ENCODE measurements at places on chromosomes 3 and 15.

DNA sequence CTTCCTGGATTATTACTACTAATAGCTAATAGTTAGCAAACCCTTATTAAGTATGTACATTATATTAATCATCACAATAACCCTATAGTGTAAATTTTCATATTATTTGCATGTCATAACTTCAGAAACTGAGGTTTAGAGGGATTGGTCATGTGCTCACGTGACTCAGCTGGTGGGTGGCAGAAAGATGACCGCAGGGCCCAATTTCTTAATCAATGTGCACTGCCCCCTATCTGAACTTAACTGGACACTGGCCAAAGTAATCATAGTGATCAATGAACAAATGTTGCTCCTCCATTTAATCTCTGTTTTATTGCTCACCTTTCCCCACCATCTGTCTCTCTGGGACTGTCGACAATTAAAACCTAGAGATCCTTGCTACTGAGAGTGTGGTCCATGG is 52.2 kb downstream of the PLD1 start:
- no peak for DNase-seq

- no peak for DNase-seq
Measured at GRCh38 chr3:74787011-74787410, 172.6 kb upstream of the CNTN3 start.

- no peak for DNase-seq
Measured at GRCh38 chr15:101657968-101658784, 6.0 kb upstream of the TM2D3 start.

- no peak for DNase-seq
Measured at GRCh38 chr3:136678981-136679380, 73.2 kb downstream of the STAG1 start.

DNA sequence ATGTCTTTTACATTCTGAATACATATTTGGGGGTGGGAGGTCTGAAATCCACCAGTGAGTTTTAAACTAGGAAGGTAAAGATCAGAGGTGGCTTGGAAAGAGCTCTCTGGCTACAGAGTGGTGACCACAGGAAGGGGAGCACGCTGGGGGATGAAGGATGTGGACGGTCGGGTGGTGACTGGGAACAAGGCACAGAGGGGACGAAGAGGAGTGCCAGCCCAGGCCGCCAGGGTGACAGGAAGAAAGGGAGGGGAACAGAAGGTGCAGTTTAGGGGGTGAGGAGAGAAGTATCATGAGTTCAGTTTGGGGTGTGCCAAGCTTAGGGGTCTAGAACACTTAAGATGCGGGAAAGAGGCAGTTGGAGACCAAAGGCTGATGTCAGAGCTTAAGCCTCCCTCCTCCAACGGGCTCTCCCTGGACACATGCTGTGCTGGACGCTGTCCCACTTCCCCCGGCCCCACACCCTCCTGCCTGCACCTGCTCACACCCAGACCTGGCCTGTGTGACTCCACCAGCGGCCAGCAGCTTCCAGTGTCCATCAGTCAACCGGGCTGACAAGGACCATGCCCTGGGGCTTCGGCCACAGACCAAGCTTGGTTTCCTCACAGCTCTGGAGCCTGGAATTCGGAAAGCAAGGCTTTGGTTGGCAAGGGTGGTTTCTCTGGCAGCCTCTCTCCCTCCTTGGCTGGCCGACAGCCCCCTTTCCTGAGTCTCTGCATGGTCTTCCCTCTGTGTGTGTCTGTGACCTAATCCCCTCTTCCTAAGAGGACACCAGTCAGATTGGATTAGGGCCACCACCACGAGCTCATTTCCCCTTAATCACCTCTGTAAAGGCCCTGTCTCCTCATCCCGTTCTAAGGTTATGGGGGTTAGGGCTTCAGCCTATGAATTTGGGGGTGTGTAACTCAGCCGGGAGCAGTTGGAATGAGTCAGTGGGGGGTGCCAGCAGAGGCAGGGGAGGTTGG is 120.4 kb upstream of the IQSEC1 start:
- DNase-seq, result no peak

DNA sequence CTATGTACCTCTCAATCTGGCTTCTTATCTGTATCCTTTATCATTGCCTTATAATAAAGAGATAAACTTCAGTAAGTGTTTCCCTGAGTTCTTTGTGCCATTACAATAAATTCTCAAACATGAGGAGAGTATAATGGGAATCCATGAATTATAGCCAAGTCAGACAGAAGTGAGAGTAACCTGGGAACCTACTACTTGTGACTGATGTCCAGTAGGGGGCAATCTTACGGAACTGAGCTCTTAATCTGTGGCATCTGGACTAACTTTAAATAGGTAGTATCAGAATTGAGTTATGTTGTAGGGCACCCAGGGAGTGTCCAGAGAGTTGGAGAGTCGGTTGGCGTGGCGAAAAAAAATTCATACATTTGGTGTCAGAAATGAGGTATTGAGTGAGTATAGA is 542.6 kb downstream of the ZBBX start:
- DNase-seq, result no peak

GRCh38 chr15:43775411-43775965 is 1.3 kb downstream of the ELL3 start:
- no peak for DNase-seq

GRCh38 chr3:191283400-191283799 is 45.8 kb upstream of the CCDC50 start:
- no peak for DNase-seq

DNA sequence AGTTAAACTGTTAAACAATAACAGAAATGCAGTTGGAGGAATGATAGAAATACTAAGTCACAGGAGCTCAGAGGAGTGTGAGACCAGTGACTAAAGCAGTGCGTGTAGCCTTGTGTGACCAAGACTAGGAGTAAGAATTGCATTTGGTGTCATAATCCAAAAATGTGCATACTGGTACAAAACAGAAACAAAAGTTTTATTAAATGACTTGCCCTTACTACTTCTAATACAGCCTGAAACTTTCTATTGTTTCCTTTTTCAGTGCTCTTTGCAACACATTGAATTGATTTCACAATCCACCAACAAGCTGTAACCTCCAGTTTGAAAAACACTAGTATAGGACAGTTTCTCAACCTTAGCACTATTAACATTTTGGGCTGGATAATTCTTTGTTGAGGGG is 17.1 kb downstream of the SNX1 start:
- DNase-seq, result no peak

DNA sequence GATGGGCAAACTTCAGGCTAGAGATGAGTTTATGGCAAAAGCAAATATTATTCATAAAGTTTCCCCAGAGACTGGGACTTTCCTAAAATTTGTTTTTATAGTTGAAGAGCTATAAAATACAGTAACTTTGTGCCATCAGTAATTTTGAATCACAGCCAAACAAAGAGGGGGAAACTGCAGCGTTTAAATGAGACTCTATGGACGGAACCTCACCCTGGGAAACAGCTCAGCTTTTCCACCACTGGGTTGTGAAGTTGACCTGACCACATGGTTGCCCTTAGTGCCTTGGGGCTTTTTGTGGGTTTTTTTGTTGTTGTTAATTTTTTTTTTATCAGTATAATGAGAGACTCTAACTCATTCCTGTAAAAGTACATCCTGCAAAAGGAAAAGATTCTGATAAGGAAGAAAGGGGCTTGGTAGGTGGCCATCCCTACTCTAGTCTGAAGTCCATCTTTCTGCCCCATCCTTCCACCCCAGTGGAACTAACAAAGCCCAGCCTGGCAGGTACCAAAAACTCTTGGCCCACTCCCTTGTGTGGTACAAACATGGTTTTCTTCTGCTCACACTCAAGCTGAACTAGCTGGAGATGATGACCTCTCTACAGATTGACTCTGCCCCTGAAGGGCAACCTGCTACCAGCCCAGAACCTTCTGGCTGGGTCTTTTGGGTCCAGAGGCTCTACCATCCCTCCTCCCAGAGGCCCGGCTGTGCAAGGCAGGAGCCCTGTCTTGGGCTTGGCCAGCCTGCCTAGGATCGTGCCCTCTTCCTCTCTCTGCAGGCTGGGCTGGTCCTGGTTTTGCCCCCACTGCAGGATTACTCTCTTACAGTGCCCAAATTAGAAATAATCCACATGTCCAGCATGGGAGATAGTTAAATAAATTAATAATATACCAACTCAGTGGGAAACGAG is 41.2 kb downstream of the RLBP1 start:
- DNase-seq, result peak; percentile 12

DNA sequence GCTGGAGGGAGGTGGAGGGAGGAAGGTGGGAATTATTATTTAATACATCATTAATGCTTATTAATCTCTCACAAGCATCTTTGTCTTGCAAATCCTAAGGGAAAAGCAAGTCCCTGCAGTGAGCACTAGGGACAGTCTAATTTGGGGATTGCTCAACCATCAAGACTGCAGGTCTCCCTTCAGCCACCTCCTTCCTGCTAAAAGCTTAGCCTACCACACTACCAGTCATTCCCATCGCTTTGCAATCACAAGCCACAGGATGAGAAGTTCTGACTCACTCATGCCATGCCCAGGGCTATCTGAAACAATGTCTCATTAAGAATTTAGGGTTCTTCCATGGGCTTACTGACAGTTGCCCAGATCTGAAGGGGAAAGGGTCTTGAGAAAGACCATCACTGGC is 51.0 kb upstream of the EIF1B start:
- DNase-seq, result peak; percentile 2

- no peak for DNase-seq
Measured at GRCh38 chr15:57504599-57504940, 87.1 kb upstream of the MYZAP start.

DNA sequence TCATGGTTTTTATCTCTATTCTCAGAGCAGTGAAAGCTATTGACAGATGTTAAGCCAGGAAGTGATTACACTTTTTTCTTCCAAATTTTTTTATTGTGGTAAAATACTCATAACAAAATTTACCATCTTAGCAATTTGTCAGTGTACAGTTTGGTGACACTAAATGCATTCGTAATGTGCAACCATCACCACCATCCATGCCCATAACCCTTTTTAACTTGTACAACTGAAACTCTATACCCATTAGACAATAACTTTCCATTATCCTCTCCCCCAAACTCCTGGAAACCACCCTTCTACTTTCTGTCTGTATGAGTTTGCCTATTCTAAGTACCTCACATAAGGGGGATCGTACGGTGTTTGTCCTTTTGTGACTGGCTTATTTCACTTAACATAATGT is 15.1 kb upstream of the POMGNT2 start:
- no peak for DNase-seq

- DNase-seq, result peak; percentile 88
Measured at GRCh38 chr3:54870423-54870822, 57.4 kb downstream of the LRTM1 start.

DNA sequence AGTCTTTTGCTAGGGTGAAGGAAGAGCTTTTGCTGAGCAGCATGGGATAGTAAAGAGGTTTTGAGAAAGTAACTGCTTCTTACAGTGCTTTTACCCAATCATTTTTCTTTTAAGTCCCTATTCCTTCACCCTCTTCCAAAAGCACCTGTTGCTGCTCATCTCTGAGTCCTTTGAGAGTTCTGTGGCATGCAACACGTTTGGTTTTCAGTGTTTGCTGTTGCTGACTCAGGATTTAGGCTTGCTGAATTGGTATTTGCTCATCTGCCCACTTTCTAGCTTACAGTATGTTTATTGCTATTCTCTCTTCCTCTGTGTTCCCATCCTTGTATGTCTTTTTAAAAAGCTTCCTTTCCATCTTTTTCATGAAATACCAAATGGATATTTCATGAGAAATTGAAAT is 55.9 kb upstream of the THRB start:
- DNase-seq, result no peak

- no peak for DNase-seq
Measured at GRCh38 chr3:197001972-197002700, 27.5 kb downstream of the MELTF start.

- no peak for DNase-seq
Measured at GRCh38 chr15:72113347-72114031, 4.5 kb downstream of the MYO9A start.

DNA sequence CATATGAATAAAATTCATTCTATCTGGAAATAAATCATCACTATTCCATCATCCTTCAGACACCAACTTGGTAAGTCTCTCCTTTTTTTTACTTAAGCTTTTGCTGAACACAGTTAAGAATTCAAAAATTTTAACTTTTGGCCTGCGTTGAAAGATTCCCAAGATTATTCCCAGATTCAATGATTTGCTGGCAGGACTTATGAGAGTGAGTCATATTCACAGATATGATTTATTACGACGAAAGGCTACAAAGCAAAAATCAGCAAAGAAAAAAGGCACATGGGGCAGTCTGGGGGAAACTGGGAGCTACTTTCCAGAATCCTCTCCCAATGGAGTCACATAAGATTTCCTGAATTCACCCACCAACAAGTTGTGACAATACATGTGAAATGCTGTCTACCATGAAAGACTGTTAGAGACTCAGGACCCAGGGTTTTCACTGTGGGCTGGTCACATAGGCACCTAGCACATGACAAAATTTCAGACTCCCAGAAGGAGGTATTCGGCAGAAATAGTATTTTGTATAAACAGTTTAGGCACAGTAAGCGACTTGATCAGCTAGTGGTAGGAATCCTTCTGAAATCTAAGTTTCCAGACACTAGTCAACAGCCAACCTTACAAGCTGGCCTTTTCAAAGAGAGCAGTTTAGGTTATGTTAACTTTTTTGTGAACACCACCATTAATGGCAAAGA is 82.1 kb downstream of the DLG1 start:
- DNase-seq, result peak; percentile 39

GRCh38 chr15:68559345-68560310 is 19.2 kb upstream of the CORO2B start:
- no peak for DNase-seq

GRCh38 chr3:41131224-41131623 is 68.1 kb upstream of the CTNNB1 start:
- DNase-seq, result no peak

DNA sequence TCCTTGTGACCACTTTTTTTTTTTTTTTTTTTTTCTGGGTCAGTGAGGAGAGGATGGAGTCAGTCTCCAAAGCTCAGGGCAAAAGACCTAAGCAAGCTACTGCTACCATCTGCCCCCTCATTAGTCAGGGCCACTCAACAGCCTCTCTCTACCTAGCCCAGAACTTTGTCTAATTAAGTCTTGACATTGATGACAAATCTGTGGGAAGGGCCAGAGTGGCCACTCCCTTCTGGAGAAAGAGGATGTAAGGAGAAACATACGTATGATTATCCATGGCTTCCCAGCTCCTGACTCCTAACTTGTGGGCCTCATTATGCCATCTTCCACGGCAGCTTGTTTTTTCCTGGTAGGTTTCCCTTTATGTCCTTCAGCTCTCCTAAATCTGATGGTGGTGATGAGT is 37.9 kb downstream of the NR1I2 start:
- no peak for DNase-seq

- no peak for DNase-seq
Measured at GRCh38 chr3:141524988-141525387, 38.2 kb downstream of the RASA2 start.

GRCh38 chr3:72341380-72341770 is 506.9 kb downstream of the SHQ1 start:
- no peak for DNase-seq

DNA sequence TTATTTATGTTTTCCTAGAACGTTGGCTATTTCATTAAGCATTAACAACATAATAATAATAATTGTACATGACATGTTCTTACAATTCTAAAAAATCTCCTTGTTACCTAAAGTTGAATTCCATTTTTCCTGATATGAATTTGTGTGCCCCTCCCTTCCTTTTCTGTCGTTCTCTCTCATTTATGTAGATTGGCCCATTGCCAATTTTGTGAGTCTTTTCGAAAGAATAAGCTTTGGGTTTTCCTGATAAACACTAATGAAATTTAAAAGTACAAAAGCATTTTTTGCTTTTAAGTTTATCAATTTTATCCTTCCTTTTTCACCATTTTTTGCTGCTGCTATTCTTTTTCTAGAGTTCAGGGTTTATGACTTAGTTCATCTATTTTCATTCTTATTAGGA is 44.9 kb downstream of the PRR23E start:
- DNase-seq, result no peak

All from BJ (cell line).